ENCODE measurements at places on chromosomes 3 and 15.

- DNase-seq, result peak; percentile 37
Observed at GRCh38 chr3:179068779-179069530, 2.7 kb downstream of the ZMAT3 start.

DNA sequence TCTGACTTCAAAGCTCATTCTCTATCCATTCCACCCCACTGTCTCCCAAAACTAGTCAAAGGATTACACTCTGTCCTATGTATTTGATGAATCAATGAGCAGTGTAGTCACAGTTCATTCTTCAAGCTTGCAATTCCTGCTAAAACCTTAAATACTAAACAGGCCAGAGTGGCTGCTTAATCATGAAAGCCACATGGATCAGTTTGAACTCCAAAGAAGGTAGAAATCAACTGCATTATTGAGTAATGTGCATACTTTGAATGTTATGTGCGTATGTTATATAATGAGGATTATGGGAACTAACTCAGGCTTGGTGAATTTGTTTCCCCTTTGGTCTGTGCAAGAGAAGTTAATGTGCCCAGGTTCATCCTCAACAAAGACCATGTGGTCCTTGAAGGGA, 45.4 kb downstream of the PRICKLE2 start:
- no peak for DNase-seq

GRCh38 chr3:139377378-139377777, 12.1 kb downstream of the COPB2 start:
- DNase-seq, result no peak

DNA sequence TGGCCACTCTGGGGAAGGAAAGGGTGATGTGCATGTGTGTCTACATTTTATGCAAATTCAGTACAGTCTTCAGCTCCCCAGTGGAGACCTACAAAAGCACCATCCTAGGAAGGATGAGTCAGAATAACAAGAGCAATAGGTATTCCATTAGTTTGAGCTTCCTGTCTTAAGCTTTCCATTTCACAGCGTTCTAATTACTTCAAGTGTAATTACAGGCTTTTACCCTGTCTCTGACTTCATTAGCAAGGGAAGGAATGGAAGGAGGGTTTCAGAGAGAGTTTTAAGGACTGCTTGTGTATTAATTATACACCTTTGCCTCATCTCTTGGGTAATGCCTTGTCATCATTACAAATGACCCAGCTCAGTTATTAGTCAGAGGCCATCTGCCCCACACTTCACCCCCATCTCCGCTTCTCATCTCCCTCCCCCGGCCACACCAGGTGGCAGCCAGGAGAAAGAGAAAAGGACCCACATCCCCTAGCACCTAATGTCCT, 202.8 kb upstream of the MRPL3 start:
- no peak for DNase-seq

GRCh38 chr3:45690336-45691035, 1.3 kb downstream of the SACM1L start:
- DNase-seq, result no peak

DNA sequence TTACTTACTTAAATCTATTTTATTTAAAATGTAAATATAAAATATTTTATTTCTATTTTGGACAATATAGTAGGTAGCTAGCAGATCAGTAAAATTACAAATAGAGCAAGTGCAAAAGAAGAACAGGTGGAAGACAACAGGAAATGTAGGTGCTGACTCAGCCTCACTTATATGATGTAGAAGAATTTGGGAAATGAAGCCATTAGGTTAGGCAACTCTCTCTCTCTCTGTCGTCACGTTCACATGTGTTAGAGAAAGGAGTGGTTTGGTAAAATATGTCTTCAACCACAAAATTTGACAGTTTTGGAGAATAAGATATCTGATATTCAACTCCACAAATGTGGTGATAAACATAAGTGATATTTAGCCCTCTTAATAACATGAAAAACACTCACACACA, 532.5 kb upstream of the KCNMB2 start:
- DNase-seq, result no peak

DNA sequence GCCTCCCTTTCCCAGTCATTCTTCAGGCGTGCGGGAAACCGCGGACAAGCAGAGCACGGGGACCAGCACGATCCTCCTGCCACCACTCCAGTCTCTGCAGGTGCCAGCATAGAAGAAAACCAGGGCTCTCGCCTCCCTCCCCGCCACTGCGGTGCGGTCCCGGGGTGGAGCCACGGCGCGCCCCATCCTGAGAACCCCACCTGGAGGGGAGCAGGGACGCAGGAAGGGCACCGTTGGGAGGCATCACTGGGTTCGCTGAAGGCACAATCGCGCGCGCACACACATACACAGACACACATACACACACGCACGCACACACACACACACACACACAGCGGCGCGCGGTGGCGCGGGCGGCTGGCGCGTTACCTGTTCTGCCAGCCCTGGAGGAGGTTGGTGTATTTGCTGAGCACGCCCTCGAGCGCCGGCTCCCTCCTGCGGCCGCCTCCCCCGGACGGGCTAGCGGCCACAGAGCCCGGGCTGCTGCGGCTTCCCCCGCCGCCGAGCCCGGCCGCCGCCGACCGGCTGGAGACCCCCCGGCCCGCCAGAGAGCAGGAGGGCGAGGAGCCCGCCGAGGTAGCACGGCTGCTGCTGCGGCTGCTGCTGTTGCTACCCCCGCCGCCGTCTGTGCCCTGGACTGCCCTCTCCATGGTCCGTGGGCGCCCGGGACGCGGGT, 394 bp downstream of the OSBPL10 start:
- DNase-seq, result peak; percentile 28
